Renal cortex interstitium (tissue), 15 donors: ENCODE measurements at places on chromosomes 12 and 14. TPM values are rescaled to one million over a fixed set of nuclear protein-coding genes. Genes with fewer than 3 reads are reported as not detected.

The RD3L gene
- polyA plus RNA-seq, result not detected

The ARMH4 gene
- polyA plus RNA-seq, result 71.9 TPM

The CD69 gene
- polyA plus RNA-seq, result 5.2 TPM

The FAM186B gene
- polyA plus RNA-seq, result 0.98 TPM

The ESR2 gene
- 1.1 TPM for polyA plus RNA-seq

The ASB2 gene
- polyA plus RNA-seq, result 0.31 TPM

The PTPN6 gene
- polyA plus RNA-seq, result 27.0 TPM

The ADAM21 gene
- 0.45 TPM for polyA plus RNA-seq

The TAS2R20 gene
- 4.0 TPM for polyA plus RNA-seq

DNA sequence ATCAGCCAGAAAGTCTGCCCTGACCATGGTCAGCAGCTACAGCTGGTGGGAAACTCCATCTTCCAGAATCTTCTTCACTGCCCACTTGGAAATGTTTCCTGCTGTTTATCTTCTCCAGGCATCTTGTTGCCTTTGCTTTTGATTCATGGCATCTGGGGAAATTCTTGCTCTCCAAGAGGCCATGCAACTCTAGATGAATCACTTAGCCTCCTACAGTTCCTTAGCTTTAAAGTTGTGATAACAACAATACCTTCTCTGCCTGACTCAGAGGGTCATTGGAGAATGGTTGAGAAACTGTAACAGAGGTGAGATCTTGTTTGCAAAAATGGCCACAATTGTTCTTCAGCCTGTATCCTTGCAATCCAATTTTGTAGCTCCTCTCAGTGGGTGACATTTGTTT lies 121.0 kb upstream of the VRK1 start:
- no peak for DNase-seq

DNA sequence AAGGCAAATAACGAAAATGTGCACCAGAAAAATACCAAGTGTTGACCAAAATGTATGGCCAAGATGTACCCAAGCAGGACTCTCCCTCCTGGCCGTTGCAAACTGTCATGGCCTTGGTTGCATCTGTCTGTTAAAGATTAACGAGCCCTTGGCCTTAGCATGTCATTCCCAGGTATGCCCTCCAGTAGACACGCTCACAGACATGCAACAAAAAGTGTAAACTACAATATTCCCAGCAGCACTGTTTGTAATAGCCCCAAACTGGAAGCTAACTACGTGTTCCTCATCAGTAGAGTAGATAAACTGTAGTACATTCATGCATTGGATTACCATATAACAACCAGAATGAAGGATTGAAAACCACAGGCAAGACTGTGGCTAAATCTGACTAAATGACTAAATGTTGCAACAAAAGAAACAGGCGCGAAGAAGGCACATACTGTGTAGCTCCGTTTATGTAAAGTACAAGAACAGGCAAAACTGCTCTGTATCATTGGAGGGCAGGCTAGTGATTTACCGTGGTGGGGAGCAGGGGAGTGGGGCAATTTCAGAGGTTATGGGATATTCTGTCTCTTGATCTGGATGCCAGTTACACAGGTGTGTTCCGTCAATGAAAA lies 232.8 kb upstream of the DIO3 start:
- DNase-seq, result no peak

GRCh38 chr12:124755801-124756148 lies 107.9 kb downstream of the SCARB1 start:
- DNase-seq, result no peak

- DNase-seq, result no peak
Measured at GRCh38 chr12:67807814-67808213, 159.3 kb downstream of the DYRK2 start.

DNA sequence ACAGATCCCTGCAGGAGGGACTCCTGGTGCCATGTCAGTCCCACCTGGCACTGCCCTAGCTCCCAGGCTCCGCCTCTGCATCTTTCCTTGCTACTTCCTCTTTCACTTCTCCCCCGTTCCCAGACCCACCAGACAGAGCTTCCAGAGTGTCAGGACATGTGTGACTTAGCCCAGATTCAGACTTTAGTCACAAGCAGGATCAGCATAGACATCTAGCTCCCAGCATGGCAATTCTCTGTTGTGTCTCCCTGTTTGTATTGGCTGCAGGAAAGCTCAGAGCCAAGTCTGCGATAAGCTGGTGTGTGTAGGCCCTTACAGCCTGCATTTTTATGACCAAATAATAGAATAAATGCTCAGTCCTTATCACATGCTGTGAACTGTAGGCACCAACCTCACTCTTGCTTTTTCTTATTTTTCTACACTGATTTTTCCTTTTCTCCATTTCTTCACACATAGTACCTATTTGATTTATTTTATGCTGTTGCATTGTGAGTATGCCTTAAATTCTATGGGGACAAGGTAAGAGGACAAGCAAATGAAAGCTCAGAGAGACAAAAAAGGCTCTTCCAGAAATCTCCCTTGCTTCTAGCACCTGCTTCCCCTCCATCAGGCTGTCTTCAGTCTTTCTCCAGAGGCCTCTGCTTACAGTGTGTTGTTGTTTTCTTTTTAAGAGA lies 5.9 kb downstream of the DHRS2 start:
- no peak for DNase-seq

DNA sequence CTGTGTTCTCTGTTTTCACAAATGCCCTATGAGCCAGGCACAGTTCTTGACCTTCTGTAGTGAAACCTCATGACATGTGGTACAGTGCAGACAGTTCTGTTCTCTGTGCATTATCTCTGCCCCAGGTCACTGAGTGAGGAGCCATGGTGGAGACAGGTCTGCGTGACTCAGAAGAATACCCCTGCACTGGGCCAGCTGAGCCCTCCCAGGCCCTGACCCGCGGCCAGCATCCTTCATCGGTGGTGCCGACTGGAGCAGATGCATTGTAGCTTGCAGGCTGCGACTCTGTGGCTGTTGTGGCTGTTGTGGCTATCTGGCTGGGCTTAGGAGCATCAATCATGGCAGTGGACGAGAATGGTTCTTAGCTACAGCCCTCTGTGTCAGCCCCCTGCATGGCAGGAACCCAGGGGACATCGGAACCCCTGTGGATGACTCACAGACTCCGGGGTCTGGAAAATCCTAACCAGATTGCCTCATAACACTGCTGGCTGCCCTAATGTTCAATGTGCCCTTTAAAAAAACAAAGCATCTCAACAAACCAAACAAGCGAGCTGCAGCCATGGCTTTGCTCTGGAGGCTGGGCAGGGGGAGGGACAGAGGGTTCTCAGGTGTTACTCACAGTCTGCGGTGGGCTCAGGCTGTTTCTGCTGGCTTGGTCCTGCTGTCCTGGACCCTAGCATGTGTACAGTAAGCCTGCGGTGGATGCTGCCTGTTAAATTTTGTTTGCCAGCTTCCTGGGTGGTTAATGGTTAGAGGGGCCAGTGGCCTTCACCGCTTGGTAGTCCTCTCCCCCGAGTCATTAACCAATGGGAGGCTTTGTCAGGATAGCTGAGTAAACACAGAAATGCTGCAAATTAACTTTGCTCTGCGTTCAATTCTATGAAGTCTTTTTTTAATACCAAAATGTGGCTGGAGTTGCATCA lies at the start of gene SERPINA6:
Gene SERPINA6, minus strand, starts transcription at position 689 of the 923 bp plus-strand sequence. CDS start 8,688 bp downstream, outside the sequence.
- no peak for DNase-seq

GRCh38 chr14:79090641-79091180 lies 920.5 kb downstream of the NRXN3 start:
- DNase-seq, result no peak

DNA sequence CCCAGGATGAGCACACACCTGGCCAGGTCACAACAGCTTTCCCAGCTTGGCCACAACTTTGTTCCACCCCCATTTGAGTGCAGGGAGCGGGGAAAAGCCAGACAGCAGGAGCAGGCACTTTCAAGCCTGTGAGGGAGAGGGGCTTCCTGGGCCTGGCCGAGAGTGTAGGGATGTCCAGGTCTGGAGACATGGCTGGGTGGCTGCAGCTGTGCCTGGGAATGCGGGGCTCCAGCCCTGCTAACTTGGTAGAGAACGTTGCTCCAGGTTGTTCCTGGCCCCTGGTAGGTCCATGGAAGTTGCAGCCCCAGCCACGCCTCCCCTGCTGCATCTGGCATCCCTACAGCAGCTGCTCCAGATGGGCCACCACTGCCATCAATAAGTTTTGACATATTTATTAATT lies 738.5 kb downstream of the SLC6A15 start:
- no peak for DNase-seq

DNA sequence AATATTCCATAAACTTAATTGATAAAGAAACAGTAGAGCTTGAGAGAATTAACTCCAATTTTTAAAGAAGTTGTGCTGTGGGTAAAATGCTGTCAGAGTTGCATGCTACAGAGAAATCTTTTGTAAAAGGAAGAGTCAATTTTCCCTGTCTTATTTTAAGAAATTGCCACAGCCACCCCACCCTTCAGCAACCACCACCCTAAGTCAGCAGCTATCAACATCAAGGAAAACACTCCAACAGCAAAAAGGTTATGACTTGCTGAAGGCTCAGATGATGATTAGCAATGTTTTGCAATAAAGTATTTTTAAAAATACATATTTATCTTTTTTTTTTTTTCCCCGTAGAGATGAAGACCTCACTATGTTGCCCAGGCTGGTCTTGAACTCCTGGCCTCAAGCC lies 6.5 kb upstream of the DRAM1 start:
- DNase-seq, result no peak

GRCh38 chr12:124651516-124652273 lies 84.3 kb upstream of the NCOR2 start:
- DNase-seq, result no peak

DNA sequence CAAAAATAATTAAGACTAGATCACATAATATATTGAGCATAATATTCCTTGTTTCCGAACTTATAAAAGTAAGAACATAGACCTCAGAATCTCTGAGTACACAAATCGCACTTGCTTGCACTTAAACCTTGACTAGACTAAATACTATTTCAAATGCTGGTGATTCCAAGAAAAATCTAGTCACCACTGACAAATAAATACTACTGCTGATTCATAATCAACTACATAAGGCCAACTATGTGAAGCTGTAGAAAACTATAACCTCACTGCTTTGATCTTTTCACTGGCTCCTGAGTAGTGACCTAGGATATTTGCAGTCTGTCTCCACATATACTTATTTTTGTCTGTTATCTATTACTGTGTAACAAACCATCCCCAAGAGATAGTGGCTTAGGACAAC lies 245.4 kb downstream of the DIO2 start:
- no peak for DNase-seq

GRCh38 chr12:71671816-71672215 lies 7.7 kb downstream of the THAP2 start:
- no peak for DNase-seq
